ENCODE measurements at places on chromosomes 5 and 9. TPM values are rescaled to one million over a fixed set of nuclear protein-coding genes. Genes with fewer than 3 reads are reported as not detected.
A peak's percentile ranks its signal among the peaks of the same experiment; 100 is the strongest.

GRCh38 chr5:22431406-22431805 lies 421.7 kb downstream of the CDH12 start:
- no peak overlapping the region for H3K27ac ChIP-seq
- no peaks in the 10 kb centered on the region for H3K27me3 ChIP-seq
- no peaks in the 10 kb centered on the region for H3K4me1 ChIP-seq
- H3K36me3 ChIP-seq = no peaks in the 10 kb centered on the region
- no peak overlapping the region for H3K4me3 ChIP-seq

- no peak overlapping the region for H3K4me3 ChIP-seq
- H3K27ac ChIP-seq = no peak overlapping the region
- peak; percentile 46 for DNase-seq
- no peaks in the 10 kb centered on the region for H3K27me3 ChIP-seq
Observed at GRCh38 chr5:116944183-116944582, 369.6 kb upstream of the SEMA6A start.

HRH2 gene
- total RNA-seq = 11.3 TPM

- DNase-seq = no peak
- H3K36me3 ChIP-seq = no peaks in the 10 kb centered on the region
- H3K4me3 ChIP-seq = no peak overlapping the region
- no peak overlapping the region for H3K27ac ChIP-seq
- H3K27me3 ChIP-seq = no peaks in the 10 kb centered on the region
Observed at GRCh38 chr5:61306531-61307131, 25.4 kb upstream of the ZSWIM6 start.

PCAT7 gene
- total RNA-seq = not detected

CBY3 gene
- total RNA-seq = not detected

DNA sequence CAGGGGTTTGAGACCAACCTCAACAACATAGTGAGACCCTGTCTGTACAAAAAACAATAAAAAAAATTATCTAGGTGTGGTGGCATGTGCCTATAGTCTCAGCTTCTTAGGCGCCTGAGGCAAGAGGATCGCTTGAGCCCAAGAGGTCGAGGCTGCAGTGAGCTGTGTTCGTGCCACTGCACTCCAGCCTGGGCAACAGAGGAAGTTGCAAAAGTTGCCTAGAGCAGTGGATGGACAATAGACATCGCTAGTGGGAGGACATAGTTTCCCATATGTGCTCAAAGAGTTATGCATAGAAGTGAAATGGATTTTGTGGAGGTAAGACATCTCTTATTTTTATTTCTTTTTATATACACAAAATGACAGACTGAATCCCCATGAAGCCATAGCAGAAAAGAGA lies 19.0 kb downstream of the HNRNPK start:
- no peak overlapping the region for H3K4me3 ChIP-seq
- H3K36me3 ChIP-seq = no peaks in the 10 kb centered on the region
- no peak overlapping the region for H3K27ac ChIP-seq

All from lung (tissue), 17 donors.